A673 (cell line): ENCODE measurements at places on chromosomes 11 and 22.

DNA sequence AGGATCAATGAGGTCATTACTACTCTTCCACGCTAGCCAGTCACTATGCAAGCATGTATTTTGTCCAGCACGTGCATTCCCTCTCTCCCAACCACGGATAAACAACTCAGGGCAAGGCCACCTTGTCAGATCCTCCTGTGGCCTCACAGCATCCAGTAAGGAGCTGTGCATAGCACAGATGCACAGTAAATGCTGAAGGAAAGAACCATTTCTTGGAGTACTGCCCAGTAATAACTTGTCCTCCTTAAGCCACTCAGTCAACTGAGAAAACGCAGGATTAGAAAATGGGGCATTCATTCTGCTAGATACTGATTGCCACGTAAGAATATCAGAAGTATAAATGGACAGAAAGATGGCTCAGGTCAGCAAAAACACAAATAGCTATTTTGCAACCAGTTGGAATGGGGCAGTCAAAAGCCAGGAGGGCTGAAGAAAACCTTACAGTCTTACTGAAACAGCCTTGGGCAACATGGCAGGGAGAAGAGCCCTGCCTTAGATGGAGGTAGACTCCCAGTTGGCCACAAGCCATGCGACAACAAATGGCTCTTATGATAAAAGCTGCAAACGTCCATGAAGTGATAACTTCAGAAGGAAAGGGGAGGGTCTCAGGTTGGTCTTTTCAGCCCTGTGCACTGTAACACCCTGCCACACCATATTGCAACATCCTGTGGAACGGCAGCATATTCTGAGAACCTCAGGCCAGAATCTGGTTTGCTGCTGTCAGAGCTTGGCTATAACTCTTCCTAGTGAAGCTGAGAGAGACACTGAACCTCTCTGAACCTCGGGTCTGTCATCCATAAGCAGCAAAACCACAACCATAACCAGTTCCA, 23.0 kb downstream of the PC start:
- DNase-seq = no peak

DNA sequence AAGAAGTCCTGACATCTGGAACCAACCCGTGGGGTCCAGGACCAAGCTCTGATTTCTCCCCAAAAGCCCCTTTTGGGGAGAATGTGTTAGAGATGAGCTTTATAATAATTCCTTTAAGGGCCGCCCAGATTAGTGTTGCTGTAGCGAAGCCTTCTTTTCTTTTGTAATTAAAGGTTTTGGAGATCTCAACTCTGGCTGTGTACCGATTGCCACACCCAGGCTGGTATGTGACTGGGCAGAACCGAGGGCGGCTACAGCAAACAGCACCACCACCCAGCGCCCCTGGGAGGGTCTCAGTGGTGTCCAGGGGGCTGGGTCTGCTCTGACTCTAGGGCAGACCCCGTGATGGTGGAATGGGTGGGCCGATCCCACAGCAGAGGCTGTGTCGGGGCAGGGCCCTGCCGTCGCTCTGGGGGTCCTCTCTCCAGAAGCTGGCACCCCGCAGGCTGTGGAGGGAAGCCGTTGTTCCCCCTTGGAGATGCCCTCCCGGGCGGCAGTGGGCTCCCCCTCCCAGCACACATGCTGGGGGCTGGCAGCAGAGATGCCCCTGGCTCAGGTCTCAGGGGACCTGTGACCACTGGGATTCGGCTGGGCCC, 31.0 kb downstream of the TPCN2 start:
- DNase-seq = no peak

- DNase-seq = peak; percentile 1
These were observed 1126.9 kb downstream of the JRKL start for GRCh38 chr11:97516688-97517087.

DNA sequence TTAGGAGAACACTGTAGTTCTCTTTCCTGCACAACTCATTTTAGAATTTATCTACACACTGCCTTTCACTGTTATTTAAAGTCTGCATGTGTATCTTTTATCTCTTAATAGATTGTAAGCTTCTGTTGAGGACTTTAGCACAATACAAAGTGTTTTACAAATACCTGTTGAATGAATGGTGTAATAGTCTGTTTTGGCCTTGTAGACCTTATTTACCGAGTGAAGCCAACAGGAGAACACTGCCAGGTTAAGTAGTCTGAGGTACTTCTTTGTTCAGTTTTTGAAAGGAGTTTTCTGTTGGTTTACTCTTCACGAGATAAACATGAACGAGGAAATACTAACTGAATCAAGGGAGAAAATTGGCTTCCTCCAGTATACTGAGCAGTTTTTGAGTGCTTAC, 31.0 kb downstream of the SIK2 start:
- DNase-seq = peak; percentile 26

DNA sequence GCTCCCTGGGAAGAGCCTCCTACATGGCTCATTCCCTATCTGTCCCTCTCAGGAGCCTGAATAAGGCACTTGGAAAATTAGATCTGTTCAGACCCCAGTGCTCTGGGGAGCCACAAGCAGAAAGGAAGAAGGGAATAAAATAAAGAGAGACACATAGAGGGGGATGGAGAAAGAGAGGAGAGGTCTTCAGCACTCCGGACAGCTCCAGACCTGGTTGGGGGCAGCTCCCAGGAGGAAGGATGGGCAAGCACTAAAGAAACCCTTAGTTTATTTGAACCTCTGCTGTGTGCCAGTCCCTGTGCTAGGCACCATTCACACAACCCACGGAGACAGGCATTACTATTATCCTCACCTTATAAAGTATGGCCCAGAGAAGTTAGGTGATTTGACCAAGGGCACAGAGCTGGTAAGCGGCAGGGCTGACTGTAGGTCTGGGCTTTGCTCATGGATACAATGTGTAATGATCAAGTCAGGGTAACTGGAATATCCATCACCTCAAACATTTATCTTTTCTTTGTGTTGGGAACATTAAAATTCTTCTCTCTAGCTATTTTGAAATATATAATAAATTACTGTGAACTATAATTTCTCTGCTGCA, 53.7 kb upstream of the LRRC32 start:
- DNase-seq = peak; percentile 35

GRCh38 chr11:112525844-112526590, 265.4 kb upstream of the PLET1 start:
- peak; percentile 35 for DNase-seq

DNA sequence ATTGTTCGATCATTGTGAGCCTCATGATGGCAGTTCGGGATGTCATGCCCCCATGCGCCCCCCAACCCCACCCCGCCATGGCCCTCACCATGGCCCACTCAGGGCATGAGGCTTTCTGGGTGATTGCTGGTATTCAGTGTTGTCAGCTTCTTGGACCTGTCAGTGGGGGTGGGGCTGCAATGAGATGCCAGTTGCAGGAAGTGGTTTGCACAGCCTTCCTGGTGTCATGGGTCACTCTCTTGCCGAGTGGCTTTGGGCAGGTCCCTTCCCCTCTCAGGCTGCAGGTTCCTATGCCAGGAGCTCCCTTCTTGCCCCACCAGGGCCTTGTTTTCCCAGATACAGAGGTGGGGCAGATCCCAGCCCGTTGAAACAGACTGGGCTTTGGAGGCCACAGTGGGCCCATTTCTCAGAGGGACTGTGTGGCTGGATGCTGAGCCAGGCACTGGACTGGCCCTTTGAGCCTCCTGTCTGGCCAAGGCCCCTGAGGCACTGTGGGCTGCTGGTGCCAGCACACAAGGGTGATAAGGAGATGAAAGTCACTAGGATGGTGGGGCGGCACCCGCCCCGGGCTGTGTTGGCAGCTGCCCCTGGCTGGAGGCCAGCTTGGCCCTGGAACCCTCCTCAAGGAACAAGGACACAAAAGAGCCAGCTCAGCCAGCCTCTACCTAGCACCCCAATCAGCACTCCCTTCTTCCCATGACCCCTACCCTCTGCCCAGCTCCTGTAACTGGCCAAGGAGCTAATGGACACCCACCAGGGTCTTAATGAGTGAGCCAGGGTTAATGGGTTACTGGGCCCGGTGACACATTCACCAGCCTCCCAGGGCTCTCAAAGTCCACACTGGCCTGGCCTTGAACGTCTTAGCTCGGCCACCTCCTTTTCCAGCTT, 1.5 kb upstream of the GGT1 start:
- no peak for DNase-seq

DNA sequence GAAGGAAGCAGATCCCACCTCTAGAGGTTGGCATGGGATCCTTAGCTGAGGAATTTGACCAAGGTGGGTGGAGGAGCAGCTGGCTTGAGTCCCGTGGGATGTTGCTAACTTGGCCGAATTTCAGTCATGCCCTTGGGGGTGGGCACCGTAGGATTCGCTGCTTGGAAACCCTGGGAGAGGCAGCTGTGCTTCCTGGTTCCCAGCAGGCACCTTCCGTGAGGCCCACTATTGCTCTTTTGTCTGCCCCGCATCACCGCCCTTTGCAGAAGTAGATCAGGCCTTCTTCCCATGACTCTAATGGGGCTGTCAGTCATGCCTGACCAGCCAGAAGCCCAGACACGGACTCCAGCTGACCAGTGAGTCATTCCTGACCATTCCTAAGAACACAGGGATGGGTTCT, 292.3 kb upstream of the SYN3 start:
- no peak for DNase-seq
